ENCODE measurements at places on chromosomes 16 and 17.

DNA sequence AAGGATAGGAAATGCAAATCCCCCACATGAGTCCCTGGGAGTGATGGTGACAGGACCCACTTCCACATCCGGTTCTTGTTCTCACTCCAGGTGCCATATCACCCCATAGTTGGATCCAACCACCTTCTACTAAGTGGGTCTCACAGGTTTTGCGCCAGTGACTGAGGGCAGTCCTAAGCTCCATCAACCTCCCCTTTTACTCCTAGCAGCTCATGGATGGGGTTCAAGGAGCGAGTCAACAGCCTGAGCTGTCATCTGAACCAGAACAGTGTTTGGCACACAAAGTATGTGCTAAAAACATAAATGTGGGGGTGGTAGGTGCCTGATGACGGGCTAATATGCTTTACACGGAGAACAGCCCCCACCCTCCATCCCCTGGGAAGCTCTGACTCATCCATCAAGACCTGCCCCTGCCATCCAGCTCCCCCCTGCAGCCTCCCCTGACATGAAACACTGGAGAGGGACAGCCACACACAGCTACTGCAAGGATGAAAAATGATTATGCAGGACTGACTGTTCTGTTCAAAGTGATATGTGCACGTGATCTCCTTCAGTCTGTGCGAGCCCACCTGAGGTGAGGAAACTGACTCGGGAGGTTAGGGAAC is 143.2 kb upstream of the CDH5 start:
- ATAC-seq: no peak

DNA sequence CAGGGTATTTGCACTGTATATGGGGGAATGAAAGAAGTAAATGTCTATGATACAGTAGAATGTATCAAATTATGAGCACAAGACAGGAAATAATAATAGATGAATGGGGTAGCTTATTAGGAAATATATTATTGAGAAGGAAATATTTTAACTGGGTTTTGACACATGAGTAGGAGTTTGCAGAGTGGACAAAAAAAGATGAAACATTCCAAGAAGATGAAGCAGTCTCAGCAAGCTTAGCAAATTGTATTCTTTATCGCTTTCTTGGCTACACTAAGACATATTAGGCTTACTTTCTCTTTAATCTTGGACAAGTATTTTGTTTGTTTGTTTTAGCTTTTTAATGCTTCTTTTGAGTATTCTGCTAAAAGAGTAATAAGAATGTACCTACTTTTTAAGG is 1.3 kb upstream of the KRTAP4-9 start:
- ATAC-seq: no peak

DNA sequence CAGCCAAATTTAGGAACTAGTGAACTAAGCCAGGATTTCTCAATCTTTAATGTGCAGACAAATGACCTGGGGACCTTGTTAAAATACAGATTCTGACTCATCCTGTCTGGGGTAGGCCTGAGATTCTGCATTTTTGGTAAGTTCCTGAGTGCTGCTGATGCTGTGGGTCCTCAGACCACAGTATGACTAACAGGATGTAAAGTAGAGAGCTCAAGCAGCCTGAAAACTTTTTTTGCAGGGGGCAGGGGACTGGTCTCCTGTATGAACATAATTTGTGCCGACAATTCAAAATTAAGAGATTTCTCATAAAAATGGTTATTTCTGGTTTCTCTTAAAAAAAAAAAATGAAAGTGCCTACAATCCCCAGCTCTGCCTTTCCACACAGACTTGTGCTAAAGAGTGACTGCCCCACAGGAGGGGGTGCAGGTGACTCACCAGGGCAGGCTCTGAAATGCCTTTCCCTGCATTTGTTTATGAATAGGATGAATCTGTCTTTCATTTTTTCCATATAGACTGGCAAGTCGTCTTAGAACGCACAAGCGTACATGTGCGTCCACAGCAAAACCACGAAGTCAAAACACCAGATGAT is 271.5 kb downstream of the PHKB start:
- ATAC-seq: peak; percentile 96

GRCh38 chr17:43528988-43529814 is 16.9 kb downstream of the ETV4 start:
- ATAC-seq: no peak

DNA sequence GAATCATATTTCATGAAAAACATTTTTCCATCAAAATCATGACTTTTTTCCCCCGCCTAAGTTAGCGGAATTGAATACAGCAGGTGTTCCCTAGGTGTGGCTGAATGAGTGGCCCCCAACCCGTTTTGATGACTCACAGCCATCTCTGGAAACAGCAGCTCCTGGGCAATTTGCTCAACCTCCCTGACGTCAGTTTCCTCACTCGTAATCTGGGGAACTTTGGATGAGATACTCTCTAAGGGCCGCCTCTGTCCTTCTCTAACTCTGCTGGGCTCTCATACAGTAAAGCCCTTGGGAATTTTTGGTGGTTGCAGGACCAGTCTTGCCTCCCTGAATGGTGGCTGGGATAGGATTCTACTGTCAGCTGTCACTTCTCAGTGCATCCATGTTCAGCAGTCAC is 11.6 kb upstream of the NTN1 start:
- ATAC-seq: no peak

DNA sequence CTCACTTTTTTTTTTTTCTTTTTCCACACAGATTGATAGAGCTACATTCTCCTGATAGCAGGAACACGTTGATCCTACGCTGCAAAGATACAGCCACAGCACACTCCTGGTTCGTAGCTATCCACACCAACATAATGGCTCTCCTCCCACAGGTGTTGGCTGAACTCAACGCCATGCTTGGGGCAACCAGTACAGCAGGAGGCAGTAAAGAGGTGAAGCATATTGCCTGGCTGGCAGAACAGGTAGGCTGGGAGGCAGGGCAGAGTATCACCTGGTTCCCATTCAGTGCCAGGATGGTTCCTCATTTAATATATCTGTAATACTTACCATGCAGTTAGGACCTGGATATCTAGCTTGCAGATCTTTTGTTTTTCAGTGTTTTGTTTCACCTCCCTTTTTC is 51.1 kb upstream of the VPS4A start:
- ATAC-seq: no peak

DNA sequence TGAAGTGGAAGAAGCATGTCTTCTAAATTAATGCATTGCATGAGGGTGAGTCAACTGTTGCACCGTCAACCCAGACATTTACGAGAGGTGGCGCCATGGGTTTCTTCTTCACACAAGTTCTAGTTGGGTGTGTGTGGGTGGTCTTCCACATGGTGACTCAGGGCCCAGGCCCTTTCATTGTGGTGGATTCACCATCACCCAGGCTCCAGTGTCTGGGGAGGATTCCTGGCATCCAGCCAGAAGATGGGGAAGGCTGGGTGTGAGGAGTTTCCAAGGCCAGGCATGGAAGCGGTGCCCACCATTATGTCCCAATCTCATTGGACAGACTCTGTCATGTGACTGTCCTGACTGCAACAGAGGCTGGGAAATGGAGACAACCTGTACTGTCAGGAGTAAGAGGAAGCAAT is 21.4 kb upstream of the JPH3 start:
- ATAC-seq: no peak

DNA sequence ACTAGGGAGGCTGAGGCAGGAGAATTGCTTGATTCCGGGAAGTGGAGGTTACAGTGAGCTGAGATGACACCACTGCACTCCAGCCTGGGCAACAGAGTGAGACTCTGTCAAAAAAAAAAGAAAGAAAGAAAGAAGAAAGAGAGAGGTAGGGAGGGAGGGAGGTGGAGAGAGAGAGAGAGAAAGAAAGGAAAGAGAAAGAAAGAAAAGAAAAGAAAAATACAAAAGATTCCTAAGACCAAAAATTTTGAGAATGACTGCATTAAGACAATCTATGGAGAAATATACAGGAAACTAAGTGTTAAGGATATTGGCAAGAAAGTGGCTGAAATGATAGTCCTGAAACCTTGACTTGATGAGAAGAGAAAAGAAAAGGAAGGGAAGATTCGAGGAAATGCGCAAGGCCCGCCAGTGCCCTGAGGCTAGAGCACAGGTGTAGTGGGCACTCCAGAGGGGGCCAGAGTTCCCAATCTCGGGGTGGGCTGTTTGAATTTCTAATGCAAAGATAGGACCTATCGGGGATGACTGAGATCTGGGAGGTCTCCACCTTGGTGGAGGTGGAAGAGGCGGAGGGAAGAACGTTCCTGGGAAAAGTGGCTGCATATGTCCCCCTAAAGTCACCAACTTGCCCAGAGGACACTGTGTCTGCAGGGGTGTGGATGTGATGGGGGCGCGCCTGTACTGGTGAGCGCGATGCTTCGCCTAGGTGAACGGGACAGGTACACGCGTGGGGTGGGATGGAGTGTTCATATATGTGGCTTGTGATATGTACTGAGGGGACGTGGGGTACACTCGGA is 654 bp upstream of the SCNN1B start:
- no peak for ATAC-seq

DNA sequence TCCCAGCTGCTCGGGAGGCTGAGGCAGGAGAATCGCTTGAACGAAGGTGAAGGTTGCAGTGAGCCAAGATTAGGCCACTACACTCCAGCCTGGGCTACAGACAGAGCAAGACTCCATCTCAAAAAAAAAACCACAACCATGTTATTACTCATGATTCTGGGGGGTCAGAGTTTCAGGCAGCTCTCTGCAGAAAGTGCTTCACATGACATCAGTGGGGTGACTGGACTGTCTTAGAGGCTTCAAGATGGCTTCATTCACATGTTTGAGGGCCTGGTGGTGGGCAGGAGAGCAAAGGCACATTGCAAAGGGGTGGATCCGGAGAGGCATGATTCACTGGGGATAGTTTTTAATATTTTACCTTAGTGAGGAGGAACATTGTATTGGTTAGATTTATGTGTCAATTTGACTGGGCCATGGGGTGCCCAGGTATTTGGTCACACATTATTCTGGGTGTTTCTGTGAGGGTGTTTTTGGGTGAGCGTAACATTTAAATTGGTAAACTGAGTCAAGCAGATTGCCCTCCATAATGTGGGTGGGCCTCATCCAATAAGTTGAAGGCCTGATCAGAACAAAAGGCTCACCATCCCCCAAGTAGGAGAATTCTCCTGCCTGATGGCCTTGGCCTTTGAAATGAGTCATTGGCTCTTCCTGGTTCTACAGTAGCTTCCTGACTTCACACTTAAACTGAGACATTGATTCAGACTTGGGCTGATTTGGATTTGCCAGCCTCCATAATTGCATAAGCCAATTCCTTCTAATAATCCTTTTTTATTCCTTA is 109.8 kb downstream of the GOSR1 start:
- no peak for ATAC-seq

GRCh38 chr16:55697867-55698266 is 42.1 kb downstream of the SLC6A2 start:
- no peak for ATAC-seq

- ATAC-seq: no peak
Observed at GRCh38 chr16:52422307-52422706, 124.6 kb downstream of the TOX3 start.
